Fibroblast of pulmonary artery (primary cell): ENCODE measurements at places on chromosomes 16 and 17.

GRCh38 chr17:18117982-18118975 lies 9.7 kb downstream of the MYO15A start:
- DNase-seq, result no peak

- DNase-seq, result peak; percentile 58
Observed at GRCh38 chr16:82660075-82660645, 33.4 kb downstream of the CDH13 start.

GRCh38 chr16:52469775-52470174 lies 77.2 kb downstream of the TOX3 start:
- DNase-seq, result peak; percentile 5

DNA sequence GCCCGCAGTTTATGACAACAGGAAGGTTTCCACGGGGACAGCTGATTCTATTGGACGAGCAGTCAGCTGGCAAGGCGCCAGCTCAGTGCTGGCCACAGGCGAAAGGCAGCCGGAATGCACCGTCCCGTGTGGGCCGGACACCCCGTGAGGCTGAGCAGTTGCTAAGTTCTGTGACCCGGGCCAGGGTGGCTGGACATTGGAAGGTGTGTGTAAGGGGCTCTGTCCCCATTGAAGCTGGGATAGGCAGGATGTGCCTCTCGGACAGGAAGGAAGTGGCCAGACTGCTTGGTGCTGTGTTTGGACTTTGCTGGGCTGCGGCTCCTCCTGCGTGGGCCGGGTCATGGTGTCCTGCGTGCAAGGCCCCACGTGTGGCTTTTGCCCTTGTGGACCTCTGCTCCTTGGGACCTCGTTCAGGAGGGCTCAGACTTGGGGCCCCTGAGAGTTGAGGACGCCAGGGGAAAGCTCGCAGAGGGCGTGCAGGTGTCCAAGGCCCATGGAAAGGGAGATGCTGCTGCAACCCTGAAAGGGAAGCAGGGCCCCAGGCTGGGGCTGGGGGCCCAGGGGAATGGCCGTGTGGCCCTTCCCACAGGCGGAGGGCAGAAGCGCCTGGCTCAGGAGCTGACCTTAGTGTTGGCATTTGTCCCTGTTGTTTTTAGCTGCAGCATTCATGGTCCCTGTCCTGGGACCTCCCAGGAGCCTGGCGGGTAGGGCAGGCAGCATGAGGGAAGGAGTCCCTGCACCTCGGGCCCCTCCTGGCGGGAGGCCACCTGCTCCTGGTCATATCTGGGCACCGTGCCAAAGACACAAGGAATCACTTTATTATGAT lies 10.0 kb downstream of the BAIAP2 start:
- DNase-seq, result peak; percentile 80

GRCh38 chr17:21001111-21001812 lies 41.5 kb downstream of the USP22 start:
- no peak for DNase-seq

- DNase-seq, result no peak
Observed at GRCh38 chr17:64781810-64782555, 119.9 kb upstream of the SMURF2 start.

DNA sequence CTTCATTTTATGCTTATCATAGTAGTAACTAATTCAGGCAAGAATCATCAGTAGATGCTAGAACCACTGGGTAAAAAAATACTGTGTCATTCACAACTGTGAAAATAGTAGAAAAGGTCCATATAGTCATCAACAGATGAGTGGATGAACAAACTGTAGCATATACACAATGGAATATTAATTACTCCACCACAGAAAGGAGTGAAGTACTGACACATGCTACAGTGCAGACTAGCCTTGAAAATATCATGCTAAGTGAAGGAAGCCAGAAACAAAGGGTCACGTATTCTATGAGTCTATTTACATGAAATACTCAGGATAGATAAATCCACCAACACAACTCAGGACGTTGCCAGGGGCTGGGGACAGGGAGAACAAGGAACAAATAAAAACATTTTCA lies 13.3 kb downstream of the USP22 start:
- DNase-seq, result no peak

GRCh38 chr17:78731904-78732303 lies 50.2 kb downstream of the CYTH1 start:
- DNase-seq, result no peak

GRCh38 chr16:26909623-26910022 lies 157.1 kb upstream of the C16orf82 start:
- no peak for DNase-seq

- DNase-seq, result no peak
Observed at GRCh38 chr17:42273474-42274252, 2.5 kb downstream of the STAT5B start.

GRCh38 chr16:54633943-54634362 lies 296.7 kb upstream of the IRX5 start:
- DNase-seq, result peak; percentile 6

DNA sequence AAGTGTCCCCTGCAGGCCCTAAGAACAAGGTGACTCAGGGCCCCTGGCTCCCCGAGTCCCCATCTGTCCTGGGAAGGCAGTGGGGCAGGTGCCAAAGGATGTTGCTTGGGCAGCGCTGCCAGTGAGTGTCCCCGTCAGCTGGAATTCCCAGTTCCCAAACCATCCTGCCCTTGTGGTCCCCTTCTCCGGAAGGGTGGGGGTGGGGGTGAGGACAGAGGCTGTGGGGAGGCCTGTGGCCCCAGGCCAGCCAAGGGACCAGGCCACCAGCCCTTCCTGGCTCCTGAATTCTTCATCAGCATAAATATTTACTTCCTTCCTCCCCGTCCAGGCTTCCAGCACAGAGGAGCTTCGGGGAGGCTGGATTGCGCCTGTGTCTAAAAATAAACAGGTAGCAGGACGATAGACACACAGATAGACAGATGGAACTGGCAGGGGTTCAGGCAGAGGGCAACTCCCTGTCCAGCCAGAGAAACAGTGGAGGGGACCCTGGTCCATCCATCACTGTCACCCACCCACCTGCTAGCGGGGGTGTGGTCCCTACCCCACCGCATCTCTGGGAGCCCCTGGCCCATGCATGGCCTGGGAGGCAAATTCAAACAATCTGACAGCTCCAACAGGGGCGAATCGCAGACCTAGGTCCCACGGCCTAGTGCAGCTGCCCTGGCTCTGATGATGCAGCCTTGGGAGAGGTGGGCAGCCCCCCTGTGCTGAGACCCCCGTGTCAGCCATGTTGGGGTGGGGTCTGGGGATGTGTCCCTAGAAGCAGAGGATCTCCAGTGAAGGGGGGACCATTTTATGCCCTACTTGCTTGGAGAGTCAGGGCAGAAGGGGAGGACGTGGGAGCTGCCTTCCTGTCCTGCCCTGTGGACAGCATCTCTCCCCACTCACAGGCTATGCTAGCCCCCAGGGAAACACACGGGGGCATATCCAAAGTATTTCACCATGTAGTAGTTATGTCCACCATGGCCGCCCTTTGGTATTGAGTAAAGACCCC lies 13.2 kb downstream of the GLIS2 start:
- no peak for DNase-seq

- peak; percentile 85 for DNase-seq
Observed at GRCh38 chr17:35969558-35970380, 11.5 kb downstream of the CCL16 start.

- peak; percentile 57 for DNase-seq
Observed at GRCh38 chr17:47205419-47205963, 3.7 kb upstream of the MYL4 start.

DNA sequence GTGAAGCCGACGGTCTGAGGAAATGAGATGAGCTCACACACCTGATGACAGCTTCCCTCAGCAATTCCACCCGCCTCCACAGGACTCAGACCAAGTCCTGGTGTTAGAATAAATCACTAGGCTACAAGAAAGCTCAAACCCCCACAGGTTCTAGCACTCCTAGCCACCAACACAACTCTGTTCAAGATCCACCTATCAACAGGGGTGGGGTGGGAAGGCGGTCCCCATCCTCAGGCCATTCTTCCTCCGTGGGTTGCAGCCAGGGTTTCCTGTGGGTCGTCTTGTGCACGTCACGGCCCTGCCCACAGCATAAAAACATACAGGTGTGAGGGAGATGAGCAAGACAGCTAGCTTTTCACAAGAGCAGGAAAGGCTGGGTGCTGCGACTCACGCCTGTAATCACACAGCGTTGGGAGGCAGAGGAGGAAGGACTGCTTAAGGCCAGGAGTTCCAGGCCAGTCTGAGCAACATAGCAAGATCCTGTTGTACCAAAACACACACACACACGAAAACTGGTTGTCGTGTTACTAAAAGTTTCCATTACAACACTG lies 81.1 kb downstream of the ANKRD11 start:
- DNase-seq, result peak; percentile 38

DNA sequence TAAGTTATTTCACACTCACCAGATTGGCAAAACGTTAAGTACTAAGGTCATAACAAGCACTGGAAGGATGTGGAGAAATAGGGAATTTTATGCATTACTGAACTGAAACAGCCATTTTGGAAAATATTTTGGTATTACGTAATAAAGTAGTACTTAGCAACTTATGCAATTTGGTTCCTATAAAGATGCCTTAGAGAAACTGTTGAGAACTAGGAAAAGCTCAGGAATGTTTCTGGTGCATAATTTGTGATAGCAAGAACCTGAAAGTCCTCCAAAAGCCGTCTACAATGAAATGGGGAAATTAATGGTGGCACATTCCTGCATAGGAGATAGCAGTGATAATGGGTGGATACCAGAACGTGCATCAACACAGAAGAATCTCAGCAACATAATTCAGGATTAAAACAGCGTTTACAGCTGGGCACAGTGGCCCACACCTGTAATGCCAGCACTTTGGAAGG lies 472.5 kb downstream of the WWOX start:
- DNase-seq, result no peak

DNA sequence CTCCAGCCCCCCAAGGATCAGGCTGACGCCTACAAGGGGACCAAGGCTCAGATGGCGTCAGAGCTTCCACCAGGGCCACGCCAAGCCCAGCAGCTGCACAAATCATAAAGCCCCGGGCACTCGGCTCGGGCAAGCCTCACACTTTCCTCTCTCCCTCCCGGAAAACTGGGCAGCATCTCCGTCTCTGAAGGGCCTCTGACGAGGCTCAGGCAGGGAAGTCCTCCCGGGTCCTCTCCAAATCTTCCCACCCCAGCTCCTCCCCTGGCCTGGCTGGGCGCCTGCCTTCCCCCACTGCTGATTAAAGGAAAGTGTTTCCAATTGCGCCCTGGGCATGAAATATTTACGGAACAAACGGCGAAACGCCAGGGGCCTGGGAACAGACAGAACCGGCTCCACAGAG lies 38.5 kb downstream of the PIEZO1 start:
- DNase-seq, result no peak

DNA sequence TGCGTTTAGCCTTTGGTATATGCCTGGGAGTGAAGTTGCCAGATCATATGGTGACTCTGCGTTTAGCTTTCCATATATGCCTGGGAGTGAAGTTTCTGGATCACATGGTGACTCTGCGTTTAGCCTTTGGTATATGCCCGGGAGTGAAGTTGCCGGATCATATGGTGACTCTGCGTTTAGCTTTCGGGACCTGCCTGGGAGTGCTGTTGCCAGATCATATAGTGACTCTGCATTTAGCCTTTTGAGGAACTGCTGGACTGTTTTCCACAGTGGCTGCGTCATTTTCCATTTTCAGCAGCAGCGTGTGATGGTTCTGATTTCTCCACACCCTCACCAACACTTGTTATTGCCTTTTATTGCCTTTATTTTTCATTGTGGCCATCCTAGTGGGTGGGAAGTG lies 73.0 kb downstream of the OR1D5 start:
- DNase-seq, result no peak

DNA sequence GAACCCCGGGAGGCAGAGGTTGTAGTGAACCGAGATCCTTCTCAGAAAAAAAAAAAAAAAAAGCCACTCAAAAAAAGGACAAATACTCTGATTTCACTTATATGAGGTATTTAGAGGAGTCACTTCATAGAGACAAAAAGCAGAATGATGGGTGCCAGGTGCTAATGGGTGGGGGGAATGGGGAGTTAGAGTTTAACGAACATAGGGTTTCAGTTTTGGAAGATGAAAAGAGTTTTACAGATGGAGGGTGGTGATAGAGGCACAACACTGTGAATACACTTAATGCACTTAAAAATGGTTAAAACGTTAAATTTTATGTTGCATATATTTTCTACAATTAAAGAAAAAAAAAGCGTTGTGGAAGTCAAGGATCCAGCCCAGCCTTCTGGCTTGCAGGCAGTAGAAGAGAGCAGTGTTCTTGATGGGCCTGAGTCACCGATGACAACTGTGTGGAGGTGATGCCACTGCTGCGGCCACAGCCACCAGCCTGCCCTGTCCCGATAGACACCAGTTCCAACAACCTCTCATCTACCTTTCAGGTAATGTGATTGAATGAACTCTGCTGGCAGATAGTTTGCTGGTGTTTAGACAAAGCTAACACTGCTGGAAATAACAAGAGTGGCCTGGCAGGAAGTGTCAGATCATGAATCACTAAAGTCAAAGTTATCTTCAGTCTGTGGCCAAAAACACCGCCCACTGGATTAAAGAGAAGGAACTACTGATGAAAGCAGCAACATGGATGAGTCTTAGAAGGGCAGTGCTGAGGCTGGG lies 49.9 kb upstream of the COX10 start:
- DNase-seq, result peak; percentile 50

DNA sequence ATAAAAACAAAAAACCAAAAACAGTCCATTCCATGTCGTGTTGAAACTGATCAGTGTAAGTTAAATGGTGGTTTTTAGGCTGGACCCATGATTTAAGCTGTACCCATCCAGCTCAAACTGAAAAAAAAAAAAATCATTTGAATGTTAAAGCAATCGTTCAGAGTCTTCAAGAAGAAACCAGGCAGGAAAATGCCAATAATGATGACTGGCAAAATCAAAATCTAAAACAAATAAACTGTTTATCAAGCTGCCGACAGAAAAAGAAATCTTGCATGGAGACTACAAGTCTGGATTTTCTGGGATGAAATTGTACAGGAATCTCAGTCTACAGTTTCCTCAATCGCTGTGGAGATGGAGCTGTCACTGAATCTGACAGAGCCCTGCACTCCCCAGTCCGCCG lies 40.7 kb downstream of the SOST start:
- no peak for DNase-seq

- no peak for DNase-seq
Observed at GRCh38 chr17:28478712-28479615, 5.5 kb downstream of the SLC13A2 start.
